ENCODE measurements at places on chromosomes 5 and 9. TPM values are rescaled to one million over a fixed set of nuclear protein-coding genes. Genes with fewer than 3 reads are reported as not detected.

The C1QTNF3 gene
- 1.2 TPM for total RNA-seq

The CBY3 gene
- not detected for total RNA-seq

DNA sequence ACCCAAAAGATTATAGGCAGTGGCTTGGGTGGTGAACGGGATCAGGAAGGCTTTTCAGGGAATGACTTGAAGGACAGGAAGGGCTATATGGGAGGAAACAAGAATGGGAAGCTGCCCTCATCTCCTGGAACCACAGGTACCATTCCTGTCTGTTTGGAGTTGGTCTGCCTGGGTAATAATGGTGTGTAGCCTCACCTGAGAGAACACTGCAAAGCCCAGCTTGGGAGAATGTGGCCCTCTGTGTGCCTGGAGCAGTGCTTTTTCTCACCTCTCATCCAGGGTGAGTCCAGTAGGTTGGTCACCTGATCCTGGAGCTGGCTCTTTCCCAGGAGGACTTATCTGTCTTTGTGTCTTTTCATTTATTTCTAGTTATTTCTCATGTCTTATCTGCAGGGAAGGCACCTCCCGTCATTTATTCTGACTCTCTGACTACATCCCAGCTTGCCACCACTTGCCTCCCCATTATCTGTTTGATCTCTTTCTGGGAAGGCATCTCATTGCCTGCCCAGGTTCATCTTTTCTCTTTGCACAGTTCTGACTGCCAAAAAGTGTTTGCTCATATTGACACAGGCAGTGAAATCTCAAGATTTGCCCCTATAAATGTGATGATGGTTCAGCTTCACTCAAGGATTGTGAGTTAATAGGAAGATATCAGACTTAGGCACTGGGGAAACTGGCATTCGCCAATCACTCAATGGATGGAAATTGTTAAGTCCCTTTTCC, 22.5 kb upstream of the OR2S2 start:
- ATAC-seq, result no peak

DNA sequence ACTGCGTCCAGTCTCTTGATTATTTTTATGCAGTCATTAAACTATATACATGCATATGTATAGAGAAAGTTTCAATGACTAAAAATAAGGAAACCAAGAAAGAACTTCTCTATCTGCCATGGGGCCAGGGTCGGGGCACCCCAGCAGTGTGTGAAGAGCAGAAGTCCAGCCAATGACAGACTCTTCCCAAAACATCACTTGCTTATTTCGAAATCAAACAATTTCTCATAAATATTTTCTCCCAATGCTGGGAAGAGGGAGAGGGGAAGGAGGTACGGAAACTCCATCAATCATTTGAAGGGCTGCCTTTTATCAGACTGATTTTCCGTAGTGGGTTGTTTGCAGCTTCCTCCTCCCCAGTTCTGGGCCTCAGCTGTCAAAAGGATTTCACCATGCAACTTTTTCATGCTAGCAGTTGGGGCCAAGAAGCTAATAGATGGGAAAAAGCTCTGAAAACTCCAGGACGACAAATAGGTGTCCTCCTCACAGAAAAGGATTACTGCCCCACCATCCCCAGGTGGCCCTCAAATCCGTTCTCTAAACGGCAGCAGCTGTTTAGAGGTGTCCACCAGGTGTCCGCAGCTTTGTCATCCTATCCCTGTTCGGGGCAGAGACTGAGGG, 617 bp upstream of the FPGS start:
- ATAC-seq, result no peak

DNA sequence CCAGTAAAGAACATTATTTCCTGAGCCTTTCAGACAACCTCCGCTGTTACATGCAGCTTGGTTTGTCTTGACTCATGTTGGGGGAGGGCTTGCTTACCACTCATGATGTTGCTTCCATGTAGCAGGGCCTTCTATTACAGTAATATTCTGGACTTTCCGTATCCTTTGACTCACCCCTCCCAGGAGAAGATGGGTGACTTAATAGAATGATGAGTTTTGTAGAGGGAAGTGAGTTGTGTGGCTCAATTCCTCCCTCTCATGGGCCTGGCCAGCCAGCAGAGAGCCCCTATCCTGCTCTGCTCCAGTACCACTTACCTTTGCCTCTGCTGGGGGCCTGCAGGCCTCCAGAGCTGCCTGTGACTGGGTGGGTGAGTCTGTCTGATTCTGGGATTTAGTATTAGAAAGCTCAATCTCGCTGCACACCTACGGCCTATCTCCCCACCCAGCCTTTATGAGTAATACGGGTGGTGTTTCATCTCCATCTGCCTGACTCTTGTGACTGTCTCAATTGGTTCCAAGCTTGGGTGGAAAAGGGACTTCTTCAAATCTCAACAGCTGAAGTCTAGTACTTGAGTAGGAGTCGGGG, 52.6 kb upstream of the KLF9 start:
- ATAC-seq, result peak; percentile 66

DNA sequence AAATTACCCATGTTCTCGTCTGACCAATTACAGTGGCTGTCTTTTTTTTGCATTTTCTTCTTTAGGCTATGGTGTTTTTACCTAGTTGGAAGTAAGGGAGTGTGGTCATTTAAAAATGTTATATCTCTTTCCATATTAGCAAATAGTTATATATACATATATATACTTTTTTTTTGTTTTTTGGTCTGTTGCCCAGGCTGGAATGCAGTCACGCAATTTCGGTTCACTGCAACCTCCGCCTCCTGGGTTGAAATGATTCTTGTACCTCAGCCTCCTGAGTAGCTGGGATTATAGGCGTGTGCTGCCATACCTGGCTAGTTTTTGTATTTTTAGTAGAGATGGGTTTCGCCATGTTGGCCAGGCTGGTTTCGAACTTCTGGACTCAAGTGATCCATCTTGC, 12.3 kb downstream of the MARCHF6 start:
- no peak for ATAC-seq

Measured in esophagus mucosa (tissue), 1 donor.